Progenitor cell of endocrine pancreas (in vitro differentiated cells): ENCODE measurements at places on chromosomes 4 and X.
A peak's percentile ranks its signal among the peaks of the same experiment; 100 is the strongest.

- DNase-seq, result no peak
Observed at GRCh38 chrX:84709987-84710386, 207.7 kb upstream of the HDX start.

- DNase-seq, result peak; percentile 38
Observed at GRCh38 chrX:34300871-34301270, 168.8 kb upstream of the FAM47A start.

DNA sequence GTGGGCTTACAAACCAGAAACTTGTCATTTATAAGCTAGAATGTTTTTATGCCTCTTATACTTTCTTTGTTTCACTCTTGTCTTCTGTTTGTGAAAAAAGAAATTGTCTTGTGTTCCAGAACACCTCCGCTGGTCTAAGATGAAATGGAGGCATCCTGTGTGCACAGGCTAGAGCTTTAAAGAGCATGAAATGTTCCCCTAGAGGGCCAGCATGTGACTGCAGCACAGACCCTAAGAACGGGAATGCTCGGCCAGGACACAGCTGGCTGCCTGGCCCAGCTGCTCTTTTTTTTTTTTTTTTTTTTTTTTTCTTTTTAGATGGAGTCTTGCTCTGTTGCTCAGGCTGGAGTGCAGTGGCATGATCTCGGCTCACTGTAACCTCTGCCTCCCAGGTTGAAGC is 33.6 kb downstream of the SETD7 start:
- no peak for DNase-seq

- DNase-seq, result no peak
Observed at GRCh38 chr4:47662975-47663374, 174.9 kb downstream of the CORIN start.

- peak; percentile 65 for DNase-seq
Observed at GRCh38 chr4:3765271-3766035, 732 bp upstream of the ADRA2C start.

DNA sequence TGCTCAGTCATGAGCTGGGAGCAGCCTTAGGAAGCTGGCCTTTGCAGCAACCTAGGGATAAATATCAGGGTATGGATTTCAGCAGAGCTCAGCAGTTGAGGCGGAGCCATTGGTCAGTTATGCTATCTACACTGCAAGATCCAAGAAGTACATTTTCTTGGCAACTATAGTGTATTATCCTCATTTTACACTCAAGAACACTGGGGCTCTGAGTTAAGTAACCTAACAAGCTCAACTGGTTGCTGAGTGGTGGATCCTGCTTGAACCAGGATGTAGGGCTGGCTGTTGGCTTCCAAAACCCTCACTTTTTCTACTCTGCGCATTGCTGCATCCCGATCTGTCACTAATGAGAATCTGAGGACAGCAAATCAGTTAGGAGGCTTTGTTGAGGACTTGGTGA is 1.5 kb upstream of the SCARB2 start:
- no peak for DNase-seq

GRCh38 chr4:169236873-169237626 is 33.7 kb downstream of the SH3RF1 start:
- no peak for DNase-seq
